ENCODE measurements at places on chromosomes 2 and 18.
A peak's percentile ranks its signal among the peaks of the same experiment; 100 is the strongest.

- peak; percentile 4 for DNase-seq
Measured at GRCh38 chr2:176455816-176456291, 186.6 kb downstream of the MTX2 start.

DNA sequence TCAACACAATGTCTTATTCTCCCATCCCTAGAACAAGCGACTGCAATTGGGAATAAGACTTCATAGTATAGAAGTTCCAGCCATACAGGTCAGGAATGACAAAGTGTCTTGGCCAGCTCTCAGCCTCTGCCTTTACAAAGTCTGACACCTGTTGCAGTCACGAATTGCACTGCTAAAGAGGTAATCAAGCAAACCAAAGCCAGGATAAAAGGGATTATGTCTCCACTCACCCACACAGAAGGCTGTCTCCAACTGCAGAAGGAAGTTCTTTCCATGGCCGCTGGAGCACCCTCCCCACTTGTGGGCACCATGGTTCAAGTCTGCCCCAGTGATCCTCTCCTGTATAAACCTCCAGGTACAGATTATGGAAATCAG is 114.8 kb upstream of the PKDCC start:
- no peak for DNase-seq

GRCh38 chr2:217469203-217469810 is 533.5 kb downstream of the TNS1 start:
- no peak for DNase-seq

- no peak for DNase-seq
Measured at GRCh38 chr18:78973357-78974083, 6.1 kb upstream of the SALL3 start.

- DNase-seq: peak; percentile 7
Measured at GRCh38 chr2:99959261-99960014, 183.0 kb downstream of the AFF3 start.

DNA sequence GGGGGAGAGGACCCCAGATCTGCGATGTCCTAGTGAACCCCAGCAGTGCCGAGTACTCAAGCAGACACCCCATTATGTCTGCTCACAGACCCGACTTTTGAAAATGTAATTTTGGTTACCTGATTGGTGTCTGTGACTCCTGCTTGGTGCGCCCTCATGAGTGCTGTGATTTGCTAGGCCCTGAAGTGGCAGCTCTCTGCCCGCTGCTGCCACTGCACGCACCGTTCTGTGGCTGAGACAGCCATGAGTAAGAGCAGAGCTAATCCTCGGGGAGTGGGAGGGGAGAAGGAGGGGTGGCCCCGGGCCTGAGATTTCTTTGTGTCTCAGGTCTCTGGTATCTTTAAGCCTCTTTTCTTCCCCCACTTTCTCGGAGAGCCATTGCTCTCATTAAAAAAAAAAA is 18.2 kb downstream of the FHOD3 start:
- DNase-seq: no peak

DNA sequence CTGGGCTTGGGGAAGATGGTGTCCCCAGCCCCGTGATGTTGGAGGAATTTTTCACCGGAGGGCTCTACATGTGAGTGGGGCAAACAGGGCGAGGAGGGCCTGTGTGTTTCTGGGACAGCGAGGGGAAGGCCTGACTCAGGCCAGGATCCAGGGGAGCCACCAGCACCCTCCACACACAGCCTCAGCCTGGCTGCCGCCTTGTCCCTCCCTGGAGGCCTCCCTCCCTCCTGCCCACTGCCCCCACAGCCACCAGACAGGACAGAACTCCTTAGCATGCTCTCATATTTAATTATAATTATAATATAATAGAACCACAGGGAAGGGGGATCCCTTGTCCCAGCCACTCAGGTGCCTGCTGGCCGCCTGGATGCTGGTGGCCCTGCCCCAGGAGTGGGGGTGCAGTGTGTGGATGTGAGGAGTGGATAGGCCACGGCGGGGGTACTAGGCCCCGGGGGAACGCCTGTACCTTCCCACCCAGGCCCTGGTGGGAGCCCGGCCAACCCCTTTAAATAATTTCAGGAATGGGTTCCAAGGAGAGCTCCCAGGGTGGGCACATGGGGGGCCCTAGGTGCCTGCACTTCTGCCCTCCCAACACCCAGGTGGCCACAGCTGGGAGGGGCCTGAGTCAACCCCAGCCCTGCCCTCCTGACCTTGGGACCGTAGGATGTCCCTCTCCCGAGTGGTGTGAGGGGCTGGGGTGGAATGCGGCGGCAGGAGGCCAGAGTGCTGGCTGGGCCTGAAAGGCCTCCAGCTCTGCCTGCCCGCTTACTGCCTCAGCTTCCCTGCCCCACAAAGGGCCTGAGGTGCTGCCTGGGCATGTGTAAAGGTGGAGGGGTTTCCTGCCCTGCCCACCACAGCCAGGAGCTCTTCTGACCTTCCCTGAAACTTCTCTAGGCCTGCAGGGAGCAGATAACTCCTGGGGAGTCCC is 8.8 kb downstream of the PDCD1 start:
- no peak for DNase-seq

GRCh38 chr2:231611273-231612108 is 18.8 kb downstream of the TEX44 start:
- DNase-seq: peak; percentile 54

- DNase-seq: peak; percentile 96
Measured at GRCh38 chr2:208265801-208266552, at the start of gene PIKFYVE. Gene PIKFYVE, plus strand, starts transcription at chr2:208266255. Its CDS starts 5,265 bp downstream, at chr2:208271520.

DNA sequence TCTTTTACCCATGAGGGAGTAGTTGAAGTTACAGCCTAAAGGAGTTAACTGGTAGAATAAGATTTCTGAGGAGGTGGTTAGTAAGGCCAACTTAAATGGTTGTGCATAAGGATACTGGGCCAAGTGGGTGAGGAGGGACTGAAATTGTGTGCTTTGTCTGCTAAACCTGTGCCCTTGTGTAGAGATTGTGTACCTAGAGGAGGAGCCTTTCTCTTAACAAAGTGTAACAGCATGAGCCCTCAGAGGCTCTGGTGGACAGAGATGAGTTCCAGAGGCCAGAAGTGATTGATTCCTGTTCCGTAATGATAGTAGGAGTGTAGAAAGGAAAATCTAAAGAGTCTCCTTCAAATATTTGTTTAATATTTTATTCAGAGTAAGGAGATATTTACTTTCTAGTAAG is 42.9 kb downstream of the OTX1 start:
- no peak for DNase-seq

- DNase-seq: no peak
Measured at GRCh38 chr18:1306641-1307040, 402.0 kb downstream of the ADCYAP1 start.

DNA sequence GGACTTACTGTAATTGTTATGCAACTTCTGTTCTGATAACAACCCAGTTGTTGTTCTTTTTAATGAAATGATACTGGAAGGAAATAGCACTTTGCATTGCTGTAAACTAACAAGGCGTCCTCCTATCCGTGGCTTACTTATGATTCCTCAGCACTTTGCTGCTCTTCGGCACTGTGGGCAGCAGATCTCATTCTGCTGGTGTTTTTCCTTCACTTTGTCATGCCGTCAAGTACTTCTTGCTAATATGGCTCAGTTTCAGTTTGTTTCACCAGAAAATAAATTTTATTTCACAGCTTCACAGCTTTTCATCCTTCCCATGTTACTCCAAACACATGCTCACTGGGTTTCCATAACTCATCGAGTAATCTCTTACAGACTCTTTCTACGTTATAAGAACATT is 289.3 kb downstream of the MEIS1 start:
- no peak for DNase-seq

DNA sequence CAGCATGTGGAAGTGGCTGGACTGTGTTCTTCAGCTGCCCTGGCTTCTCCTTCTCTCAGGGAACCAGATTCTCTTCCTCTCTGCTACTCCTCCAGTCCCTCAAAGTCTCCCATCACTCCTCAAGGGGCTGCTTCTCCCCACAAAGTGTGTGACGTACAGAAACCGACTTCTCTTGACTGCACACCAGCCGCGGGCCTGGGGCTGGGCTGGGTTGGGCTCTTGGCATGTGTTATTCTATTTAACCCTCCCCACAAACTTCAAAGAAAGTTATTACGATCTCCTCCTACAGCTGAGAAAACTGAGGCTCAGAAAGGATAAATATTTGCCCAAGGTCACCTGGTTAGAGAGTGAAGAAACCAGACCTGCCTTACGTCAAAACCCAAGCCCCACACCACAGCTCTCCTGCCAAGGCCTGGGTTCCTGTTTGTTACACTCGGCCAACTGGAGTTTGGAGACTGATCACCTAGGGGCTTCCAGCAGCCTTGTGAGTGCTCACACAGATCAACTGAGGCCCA is 269.0 kb downstream of the TFCP2L1 start:
- DNase-seq: no peak

DNA sequence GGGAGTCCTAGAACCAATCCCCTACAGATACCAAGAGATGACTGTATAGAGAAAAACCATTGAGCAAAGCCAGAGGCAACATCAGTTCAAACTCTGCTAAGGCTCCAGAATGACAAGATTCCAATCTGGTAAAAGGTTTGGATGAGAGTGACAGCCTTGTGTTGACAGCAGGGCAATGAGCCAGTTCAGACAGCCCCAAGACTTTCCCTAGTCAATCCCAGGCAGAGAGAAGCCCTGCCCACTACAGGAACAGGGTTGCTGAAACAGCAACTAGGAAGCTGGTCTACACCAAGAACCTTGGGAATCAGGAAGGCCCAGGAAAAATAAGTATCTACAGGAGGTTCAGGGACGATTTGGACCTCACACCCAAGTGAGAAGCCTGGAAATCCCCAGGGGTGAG is 3.3 kb downstream of the PSTPIP2 start:
- DNase-seq: no peak

DNA sequence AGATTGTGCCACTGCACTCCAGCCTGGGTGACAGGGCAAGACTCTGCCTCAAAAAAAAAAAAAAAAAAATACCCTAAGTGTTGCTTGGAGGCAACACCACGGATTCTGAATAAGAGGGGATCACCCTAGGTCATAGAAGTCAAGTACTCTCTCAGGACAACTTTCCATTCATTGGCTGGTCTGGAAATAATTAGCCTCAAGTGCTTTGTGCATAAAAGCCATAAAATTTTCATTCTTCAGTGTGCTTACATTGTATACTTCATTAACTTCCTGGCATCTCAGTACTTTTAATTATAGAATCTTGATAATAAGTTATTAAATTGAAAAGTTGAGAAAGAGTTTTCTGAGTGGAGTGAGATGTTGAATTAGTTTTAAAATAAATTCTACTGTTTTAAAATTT is 876.1 kb upstream of the FAM98A start:
- DNase-seq: no peak

DNA sequence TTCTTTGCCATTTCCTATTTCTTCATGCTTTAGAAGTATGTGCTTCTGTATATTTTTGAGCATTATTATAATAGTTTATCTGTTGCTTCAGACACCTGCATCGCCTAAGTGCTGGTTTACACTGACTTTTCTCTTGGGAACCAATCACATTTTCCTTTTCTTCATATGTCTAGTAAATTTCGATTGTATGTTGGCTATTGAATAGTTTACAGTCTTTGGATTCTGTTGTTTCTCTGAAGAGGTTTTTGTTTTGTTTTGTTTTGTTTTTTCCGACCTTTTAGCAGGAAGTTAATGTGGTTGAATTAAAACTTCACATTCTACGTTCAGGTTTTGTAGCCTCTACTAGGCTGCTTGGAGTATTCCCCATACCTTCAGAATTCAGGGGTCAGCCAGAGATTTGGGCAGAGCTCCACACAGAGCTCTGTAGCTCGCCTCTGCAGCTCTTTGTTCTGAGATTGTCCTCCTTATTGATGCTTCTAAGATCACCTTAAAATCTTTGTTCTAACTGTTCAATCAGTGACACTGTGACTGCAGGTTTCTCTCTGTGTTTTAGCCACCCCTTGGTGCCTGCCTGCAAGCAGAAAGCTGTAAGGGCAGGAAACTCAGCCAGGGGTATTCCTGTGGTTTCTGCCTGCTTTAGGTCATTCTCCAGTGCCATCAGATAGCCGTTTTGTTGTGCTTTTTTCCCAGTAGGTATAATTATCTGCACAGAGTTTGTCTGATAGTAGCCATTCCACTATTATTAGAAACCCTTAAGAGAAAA is 83.4 kb downstream of the FAM168B start:
- no peak for DNase-seq

GRCh38 chr2:22536133-22536532 is 848.8 kb upstream of the KLHL29 start:
- no peak for DNase-seq

GRCh38 chr2:237943395-237944094 is 23.3 kb upstream of the UBE2F start:
- no peak for DNase-seq

DNA sequence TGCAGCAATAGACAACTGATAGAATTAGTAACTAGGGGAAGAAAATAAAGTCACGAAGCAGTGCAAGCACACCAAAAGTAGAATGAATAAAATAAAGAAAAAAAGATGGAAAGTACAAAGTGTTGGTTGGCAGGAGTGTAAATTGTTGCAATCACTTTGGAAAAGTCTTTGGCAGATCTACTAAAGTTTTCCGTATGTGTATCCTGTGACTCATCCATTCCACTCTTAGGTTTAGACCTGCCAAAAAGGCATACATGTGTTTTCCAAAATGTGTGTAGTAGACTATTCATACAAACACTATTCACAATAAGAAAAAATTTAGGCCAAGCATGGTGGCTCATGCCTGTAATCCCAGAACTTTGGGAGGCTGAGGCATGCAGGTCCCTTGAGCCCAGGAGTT is 282.1 kb upstream of the FSIP2 start:
- no peak for DNase-seq

DNA sequence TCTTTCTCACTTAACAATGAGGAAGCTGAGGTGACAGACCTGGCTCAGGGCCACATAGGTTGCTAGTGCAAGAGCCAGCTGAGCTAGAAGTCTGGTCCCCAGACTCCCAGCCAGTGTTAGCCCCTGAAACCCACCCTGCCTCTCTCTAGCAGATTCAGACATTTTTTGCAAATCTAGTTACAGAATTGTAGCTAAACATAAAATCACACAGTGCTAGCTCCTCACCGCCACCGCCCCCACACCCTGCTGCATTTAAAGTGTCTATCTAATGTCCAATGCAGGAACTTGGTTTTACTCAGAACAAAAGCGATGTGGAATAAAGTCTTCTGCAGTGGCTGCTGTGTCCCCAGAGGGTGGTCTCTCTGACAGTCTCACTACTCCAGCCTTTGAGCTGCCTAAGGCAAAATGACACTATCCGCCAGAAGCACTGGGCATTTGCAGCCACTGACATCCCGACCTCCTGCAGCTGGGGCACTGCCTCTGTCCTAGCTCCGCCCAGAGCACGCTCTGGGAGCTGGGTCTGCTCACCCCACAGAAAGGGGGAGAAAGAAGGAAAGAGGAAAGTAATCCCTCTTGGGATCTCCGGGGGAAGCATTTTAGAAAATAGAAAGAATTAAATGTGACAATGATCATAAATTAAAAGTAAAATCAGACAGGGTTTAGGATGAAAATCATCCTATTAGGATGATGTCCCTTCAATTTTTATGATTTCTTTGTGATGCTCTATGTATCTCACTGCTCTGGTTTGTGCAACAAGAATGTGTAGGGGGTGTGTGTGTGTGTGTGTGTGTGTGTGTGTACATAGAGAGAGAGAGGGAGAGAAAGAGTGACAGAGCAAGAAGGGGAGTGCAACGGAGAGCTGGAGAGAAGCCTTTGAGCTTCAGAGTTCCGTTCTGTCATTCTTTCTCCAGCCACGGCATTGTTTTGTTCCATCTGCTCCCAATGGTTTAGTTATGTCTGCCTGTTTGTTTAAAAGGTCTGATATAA is 50.5 kb upstream of the ST8SIA3 start:
- no peak for DNase-seq

GRCh38 chr2:56047136-56047535 is 123.6 kb upstream of the EFEMP1 start:
- DNase-seq: no peak

- DNase-seq: no peak
Measured at GRCh38 chr2:176643646-176644045, 374.4 kb downstream of the MTX2 start.

- no peak for DNase-seq
Measured at GRCh38 chr2:37858400-37858711, 66.7 kb upstream of the RMDN2 start.

GRCh38 chr2:61807036-61807757 is 46.7 kb downstream of the FAM161A start:
- DNase-seq: no peak
